ENCODE measurements at places on chromosomes 3 and 15. TPM values are rescaled to one million over a fixed set of nuclear protein-coding genes. Genes with fewer than 3 reads are reported as not detected.

GRCh38 chr3:110799271-110799670 is 272.3 kb upstream of the NECTIN3 start:
- DNase-seq, result no peak

DNA sequence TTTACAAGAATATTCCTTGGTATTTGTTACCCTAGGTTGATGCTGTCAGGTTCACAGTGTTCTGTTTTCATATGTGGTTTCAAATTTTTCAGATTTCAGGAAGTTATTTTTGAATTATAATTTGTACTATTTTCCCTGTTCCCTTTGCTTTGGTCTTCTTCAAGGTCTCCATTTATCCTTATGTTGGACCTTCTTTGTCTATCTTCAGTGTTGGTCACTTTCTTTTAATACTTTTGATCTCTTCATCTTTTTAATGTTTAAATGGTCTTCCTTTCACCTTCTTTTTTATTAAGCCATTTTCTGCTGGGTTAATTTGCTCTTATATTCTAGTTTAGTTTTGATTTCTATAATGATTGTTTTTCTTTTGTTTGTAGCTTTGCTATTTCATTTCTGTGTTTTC is 61.3 kb downstream of the KLHL25 start:
- no peak for DNase-seq

Gene CTXND1
- 0.14 TPM for total RNA-seq

DNA sequence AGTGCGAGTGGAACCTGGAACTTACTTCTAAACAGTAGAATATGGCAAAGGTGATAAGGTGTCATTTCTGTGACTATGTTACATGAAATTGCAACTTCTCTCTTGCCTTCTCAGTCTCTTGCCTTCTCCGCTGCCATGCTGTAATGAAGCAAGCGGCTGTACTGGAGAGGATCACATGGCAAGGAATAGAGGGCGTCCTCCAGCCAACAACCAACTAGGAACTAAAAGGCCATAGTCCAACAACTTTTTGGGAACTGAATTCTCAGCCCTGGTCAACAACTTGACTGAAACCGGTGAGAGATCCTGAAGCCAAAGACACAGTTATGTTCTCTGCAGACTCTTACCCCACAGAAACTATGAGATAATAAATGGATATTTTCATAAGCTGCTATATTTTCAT is 143.5 kb downstream of the P3H2 start:
- no peak for DNase-seq

Gene SAMD7
- total RNA-seq, result not detected

GRCh38 chr15:57012556-57012955 is 94.1 kb downstream of the TCF12 start:
- no peak for DNase-seq

- DNase-seq, result no peak
Measured at GRCh38 chr3:54871867-54872266, 56.0 kb downstream of the LRTM1 start.

Gene PTX3
- 0.93 TPM for total RNA-seq

Gene CTNNB1
- 145 TPM for total RNA-seq

Measured in heart left ventricle (tissue), 16 donors.